C1 segment of cervical spinal cord (tissue), 14 donors: ENCODE measurements at places on chromosomes 2 and 18.

GRCh38 chr18:27666016-27666415 is 480.9 kb upstream of the CHST9 start:
- no peak for DNase-seq

DNA sequence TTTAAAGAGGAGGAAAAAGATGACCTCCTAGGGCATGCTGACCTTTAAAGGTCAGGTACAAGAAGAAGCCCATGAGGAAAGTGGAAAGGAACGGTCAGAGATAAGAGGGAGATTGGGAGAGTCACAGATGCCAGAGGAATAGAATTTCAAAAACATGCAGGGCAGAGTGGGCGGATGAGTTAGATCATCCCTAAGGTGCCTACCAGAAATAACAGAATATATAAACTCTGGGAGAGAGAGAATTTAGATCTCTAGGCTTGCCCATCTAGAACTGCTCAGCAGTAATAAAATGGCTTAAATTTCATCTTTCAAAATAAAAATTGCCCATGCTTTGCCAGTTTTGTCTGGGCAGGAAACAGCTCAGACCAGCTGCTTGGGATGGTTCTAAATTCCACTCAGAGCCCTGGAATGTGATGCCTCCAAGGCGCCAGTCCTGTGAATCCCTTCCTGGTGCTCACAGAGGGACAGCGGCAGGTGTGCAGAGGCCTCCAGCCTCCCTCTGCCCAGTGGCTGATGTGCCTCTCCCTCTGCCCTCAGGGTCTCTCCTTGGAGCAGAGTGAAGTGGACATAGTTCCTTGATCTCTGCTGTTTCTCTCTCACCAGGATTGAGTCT is 130.9 kb downstream of the ANTXR1 start:
- no peak for DNase-seq

DNA sequence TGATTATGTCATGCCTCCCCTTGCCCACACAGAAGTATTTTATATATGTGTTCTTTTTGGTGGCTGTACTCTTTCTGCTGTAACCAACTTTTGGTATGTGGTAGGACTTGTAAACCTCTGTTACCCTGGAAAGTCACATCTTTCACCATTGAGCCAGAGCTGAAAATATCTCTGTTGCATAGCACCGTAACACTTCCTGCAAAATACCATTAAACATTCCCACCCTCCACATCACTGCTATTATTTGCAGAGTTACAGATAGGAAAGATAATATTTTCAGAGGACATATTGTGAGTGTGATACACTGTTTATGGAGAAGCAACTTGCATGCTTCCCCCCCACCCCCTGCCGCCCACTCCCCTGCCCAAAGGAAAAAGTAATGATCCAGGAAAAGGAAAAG is 44.8 kb downstream of the CAB39 start:
- DNase-seq = no peak

DNA sequence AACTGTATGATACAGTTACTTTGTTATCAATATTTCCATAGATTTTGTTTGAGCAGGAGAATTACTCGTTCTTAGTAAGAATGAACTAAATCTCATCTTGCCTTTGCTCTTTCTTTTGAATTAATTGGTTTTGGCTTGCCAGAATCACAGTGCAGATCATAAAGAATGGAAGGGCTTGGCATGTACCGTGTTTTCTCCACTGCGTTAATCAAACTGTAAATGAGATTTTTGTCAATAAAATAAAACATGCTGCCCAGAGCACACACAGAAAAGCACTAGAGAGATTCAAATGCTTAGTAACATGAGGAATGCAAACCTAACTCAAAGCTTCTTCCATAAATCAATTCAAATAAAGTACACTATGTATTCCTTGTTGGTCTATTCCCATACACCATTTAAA is 229.6 kb upstream of the CDH2 start:
- no peak for DNase-seq

DNA sequence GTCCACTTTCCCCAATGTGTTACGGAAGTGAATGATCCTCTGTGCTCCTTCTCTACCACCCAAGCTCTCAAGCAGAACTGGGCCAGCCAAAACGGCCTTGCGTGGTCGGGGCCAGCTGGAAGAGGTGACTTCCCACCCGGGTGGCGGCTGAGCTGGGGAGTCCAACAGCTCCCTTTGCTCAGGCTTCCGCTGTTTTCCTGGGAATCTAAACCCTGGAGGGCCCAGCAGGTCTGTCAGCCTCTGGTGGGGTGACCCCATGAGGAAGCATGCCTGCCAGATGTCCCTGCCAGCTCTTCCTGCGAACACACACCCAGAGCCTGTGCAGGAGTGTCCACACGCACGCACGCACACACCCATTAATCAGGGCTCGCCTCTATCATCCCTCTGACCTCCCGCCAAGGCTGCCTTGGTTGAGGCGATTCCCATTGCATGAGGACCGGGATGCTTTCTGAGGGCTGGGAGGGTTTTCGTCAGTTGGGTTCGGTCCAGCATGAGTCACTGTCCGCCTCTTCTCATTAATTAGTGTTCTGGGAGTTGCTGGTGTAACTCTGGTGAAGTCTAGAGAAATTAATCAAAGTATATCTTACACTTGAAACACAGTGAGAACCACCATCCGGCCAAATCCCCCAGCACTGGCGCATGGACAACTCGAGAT is 90.6 kb downstream of the TWIST2 start:
- no peak for DNase-seq

DNA sequence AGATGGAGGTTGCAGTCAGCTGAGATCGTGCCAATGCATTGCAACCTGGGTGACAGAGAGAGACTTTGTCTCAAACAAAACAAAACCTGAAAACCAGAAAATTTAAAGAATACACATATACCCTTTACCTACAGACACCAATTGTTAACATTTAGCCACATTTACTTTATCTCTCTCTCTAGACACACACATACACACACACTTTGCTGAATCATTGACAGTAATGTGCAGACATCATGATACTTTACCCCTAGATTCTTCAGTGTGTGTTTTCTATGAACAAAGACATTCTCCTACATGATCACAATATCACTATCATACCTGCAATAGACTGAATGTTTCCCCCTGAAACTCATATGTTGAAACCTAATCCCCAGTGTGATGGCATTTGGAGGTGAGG is 10.2 kb upstream of the CFLAR start:
- no peak for DNase-seq

- DNase-seq = no peak
These were observed 18.0 kb upstream of the YWHAQ start for GRCh38 chr2:9648821-9649220.

DNA sequence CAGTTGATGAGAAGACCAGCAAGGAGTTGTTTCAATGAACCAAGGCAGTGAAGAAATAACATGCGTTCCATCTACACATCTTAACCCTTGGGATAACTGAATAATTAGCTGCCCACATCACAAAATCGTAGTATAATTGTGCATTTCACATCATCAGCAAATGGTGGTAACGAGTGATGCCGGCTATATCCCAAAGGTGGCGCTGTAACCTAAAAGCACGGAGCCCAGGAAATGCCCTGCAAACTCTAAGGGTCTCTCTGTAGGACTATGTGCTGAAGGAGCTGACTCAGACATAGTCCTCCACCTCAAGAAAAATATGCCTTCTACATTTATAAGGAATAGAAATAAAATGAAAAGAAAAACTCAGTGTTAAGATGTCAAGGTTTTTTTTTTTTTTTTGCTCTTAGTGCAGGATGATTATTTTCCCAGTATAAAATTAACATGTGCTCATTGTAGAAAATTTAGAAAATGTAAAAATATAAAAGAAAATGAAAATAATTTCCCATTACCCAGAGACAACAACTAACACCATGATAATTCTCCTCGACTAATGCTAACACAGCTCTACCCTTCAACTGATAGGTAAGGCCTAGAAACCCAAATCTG is 23.1 kb upstream of the DSG3 start:
- no peak for DNase-seq

DNA sequence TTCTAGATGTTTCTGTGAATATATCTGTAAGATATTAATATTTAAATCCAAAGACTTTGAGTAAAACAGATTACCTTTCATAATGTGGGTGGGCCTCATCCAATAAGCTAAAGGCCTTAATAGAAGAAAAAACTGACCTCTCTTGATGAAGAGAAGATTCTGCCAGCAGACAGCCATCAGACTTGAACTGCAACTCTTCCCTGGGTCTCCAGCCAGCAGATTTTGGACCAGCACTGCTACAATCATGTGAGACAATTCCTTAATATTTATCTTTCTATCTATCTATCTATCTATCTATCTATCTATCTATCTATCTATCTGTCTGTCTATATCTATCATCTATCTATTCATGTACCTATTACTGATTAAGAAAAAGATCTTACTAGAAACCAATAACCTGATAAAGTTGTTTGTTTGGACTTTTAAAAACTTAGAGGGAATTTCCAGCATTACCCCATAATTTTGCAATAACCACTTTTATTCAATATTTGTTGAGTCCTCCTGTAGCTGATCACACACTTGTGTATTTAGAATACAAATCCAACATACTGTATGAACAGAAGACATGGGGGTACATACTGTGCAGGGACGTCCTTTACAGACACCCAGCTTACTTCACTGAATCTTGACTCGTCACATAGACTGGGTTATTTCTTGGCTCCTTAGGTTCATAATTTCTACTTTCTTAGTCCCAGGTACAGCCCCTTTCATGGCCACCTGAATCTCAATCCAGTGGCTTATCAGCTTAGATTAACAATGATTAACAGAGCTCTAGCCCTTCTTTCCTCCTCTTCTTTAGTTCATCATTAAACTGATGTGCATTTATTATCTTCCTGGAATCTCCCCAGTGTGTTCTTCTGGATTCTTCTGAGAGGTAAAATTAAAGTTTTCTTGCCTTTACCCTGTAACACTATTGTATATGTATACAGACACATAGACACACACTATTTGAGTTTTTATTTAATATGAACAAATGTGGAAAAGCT is 27.2 kb upstream of the STAT4 start:
- no peak for DNase-seq

DNA sequence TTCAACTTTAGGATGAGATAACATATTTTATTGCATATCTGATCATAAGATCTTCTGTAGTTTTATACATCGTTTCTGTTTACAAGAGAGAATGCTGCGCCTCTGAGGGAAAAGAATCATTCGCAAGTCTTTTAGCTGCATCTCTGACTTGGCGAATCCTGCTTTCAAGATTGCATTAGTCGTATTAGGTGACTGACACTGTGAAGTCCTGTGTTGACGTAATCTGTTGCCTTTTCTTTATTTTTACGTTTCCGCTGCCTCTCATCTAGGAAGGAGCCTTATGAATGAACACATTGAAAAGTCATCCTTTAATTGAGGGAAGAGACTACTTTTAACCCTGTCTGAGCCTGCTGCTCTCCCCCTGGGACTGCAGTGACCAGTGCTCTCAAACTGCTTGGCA is 101.5 kb downstream of the LDLRAD4 start:
- no peak for DNase-seq

DNA sequence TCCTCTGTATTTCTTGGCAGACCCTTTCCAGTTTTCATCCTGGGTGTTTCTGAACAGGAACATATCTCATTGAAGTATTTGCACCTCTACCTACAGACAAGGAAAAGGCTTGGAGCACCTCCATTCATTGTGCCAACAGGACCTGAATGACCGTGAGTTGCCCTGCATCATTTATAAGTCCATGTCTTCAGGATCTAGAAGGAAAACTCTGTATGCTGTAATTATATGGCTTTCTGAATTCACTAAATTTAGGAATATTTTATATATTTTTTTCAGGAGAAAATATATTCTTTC is 402.3 kb upstream of the SLC14A2 start:
- DNase-seq = no peak

- DNase-seq = no peak
These were observed 19.3 kb downstream of the PTMA start for GRCh38 chr2:231727621-231728020.

GRCh38 chr2:210873631-210874030 is 317.2 kb downstream of the CPS1 start:
- no peak for DNase-seq

- no peak for DNase-seq
These were observed 215.8 kb downstream of the ZFP36L2 start for GRCh38 chr2:43010438-43011157.

DNA sequence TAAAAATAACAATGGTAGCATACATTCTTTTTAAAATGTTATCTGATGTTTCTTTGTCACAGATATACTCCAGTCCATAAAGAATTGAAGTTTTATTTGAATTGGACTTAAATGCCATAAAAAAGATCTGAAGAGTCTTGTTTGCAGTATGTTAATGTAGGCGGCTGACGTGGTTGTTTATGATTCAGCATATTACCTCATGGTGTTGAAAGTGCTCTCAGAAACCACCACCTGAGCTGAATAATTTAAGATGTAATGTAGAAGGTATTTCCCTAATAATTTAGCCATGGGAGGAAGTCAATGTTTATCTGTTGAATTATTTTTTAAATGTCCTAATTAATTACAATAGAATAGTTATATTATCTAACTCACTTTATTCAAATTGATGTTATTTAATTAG is 58.6 kb upstream of the CHN1 start:
- no peak for DNase-seq

DNA sequence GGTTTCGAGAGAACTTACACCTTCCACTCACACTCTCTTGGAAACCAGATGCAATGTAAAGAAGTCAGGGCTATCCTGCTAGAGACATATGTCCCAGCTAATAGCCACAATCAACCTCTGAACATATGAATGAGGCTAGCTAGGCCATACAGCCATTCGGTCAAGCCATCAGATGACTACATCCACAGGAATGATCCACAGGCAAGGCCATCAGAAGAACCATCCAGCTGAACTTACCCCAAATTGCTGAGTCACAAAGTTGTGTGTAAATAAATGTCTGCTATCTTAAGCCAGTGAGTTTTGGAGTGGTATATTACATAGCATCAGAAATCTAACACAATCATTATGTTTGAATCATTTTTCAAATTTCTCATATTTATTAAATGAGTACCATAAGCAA is 5.2 kb upstream of the SPAST start:
- DNase-seq = no peak

GRCh38 chr18:46346213-46346612 is 242.0 kb downstream of the HAUS1 start:
- DNase-seq = no peak

GRCh38 chr18:12031846-12032245 is 50.5 kb downstream of the IMPA2 start:
- no peak for DNase-seq

GRCh38 chr2:150716186-150716585 is 228.7 kb upstream of the RND3 start:
- DNase-seq = no peak

GRCh38 chr2:15243762-15244161 is 317.4 kb downstream of the NBAS start:
- DNase-seq = no peak

- no peak for DNase-seq
These were observed 86.9 kb downstream of the EIF2AK3 start for GRCh38 chr2:88540346-88540745.

GRCh38 chr2:101341421-101341820 is 32.9 kb upstream of the RNF149 start:
- DNase-seq = no peak

GRCh38 chr18:51867767-51868166 is 472.2 kb upstream of the DCC start:
- no peak for DNase-seq

GRCh38 chr2:98157557-98157956 is 70.6 kb downstream of the VWA3B start:
- no peak for DNase-seq

GRCh38 chr2:27194538-27195354 is 17.1 kb upstream of the ATRAID start:
- DNase-seq = no peak
